Mesothelial cell of epicardium (in vitro differentiated cells): ENCODE measurements at places on chromosomes 12 and 14. TPM values are rescaled to one million over a fixed set of nuclear protein-coding genes. Genes with fewer than 3 reads are reported as not detected.

DNA sequence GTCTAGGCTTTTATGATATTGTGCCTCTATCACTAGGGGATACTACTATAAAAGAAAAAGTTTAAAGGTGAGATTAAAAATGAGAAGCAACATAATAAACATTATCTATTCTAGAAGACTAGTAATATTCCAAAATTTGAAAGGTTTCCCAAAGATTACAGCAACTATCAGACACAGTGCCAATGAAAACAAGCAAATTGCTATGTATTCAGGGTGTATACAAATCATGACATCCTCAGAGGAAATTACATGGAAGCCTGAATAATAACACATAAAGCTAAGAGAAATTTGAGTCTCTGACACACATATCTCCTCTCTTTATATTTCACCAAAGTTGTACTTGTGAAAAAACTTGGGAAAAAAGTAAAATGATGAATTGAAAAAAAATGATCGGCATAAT is 327.0 kb downstream of the SEC23A start:
- no peak overlapping the region for H3K27ac ChIP-seq
- no peak for DNase-seq
- H3K4me1 ChIP-seq: no peaks in the 10 kb centered on the region
- no peaks in the 10 kb centered on the region for H3K36me3 ChIP-seq
- no peaks in the 10 kb centered on the region for H3K27me3 ChIP-seq

- no peak overlapping the region for H3K4me3 ChIP-seq
- H3K27ac ChIP-seq: no peak overlapping the region
- H3K36me3 ChIP-seq: no peaks in the 10 kb centered on the region
Observed at GRCh38 chr12:77837876-77838291, 7.2 kb downstream of the NAV3 start.

DNA sequence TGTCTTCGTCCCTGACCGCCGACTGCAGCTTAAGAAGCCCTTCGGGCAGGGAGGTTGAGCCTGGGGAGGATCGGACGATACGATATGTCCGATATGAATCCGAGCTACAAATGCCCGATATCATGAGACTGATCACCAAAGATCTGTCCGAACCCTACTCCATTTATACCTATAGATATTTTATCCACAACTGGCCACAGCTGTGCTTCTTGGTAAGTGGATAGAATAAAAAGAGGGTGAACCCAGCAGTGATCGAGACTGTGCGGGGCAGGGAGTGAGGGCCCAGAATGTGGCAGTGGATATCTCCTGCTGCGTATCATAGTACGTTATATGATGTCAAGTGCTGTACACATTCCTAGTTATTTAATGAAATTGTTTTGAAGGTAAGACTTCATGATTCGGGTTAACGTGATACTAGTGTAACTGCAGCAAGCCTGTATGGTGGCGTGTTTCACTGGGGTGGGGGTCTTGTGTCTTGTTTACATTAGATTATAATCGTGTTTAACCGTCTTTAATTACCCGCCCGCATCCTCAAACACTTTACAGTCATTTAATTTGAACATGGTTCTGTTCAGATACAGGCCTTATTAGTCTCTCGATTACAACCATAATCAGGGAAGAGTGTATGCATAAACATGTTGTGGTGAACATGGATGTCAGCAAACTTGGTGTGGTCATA is 1.3 kb downstream of the NAA30 start:
- H3K36me3 ChIP-seq: peaks cover 4% of the 10 kb centered on the region
- peak overlapping the region; percentile 89 for H3K4me3 ChIP-seq
- peaks cover 44% of the 10 kb centered on the region for H3K4me1 ChIP-seq
- DNase-seq: no peak
- no peaks in the 10 kb centered on the region for H3K27me3 ChIP-seq

DNA sequence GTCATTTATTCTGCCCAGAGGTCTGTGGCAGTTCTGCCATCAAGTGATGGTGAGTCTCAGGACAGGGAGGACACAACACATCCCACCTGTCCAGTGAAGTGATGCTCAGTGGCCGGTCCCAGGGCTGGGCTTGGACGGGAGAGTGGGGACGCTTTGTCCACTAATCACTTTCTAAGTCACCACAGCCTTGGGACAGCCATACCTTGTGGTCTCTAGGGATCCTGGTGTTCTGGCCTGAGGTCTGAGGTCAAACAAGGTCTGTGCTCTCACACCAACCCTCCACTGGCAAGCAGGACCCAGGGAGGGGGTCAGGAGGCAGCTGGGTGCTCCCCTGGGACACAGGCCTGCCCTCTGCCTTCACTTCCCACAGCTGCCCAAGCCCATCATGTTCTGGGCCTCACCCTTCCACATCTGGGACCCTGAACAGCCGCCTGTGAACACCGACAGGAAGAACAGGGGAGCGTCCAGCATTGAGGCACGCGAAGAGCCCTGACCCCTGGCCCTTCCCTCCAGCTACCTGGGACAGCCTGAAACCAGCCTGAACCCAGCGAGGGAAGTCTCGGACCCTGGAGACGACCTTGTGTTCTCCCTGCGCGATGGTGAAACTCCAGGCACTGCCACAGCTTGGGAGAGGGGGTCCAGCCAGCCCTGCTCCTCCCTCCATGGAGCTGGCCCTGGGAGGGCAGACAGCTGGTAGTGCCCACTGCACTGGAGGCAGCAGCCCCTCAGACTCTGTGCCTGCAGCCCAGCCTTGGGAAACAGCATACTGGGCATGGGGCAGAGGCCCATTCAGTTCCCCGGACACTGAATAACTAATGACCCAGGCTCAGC is 19.7 kb upstream of the GPR132 start:
- H3K27me3 ChIP-seq: no peaks in the 10 kb centered on the region
- H3K27ac ChIP-seq: no peak overlapping the region
- no peak for DNase-seq
- H3K4me1 ChIP-seq: peaks cover 13% of the 10 kb centered on the region
- H3K36me3 ChIP-seq: no peaks in the 10 kb centered on the region
- no peak overlapping the region for H3K4me3 ChIP-seq

DNA sequence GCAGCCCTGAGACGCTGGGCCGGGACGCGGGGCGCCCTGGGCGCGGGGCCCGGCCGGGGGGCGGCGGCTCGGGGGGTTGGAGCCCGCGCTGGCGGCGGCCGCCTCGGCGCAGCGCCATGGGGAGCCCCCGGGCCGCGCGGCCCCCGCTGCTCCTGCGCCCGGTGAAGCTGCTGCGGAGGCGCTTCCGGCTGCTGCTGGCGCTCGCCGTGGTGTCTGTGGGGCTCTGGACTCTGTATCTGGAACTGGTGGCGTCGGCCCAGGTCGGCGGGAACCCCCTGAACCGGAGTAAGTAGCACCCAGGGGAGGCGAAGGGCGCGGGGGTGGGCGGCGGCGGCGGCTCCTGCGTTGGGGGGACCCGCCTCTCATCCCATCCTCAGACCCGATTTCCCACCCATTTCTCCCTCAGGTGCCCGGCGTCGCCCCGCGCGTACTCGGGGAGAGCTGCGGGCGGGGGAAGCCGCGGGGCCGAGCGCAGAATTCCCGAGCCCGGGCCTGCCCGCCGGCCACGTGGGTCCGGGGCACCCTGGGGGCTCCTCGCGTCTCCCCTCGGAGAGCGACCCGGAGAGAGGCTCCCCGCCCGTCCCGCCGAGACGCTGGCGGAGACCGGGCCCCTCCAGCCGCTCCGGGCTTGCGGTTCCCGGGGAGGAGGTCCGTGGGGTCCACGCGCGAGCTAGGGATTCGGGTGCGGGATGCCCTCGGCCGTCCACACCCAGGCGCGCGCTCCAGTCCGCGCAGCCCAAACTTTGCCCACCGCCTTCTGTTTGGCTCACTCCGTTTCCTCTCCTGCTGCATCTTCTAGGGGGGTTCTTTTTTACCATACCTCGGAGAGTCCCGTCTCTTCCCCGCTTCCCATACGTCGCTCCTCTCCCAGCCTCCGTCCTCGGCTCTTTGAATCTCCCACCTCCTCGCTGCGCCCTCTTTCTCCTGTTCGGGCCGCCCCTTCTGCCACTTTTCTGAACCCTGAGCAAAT is 807 bp downstream of the B4GALNT3 start:
- H3K27me3 ChIP-seq: peaks cover 87% of the 10 kb centered on the region
- H3K36me3 ChIP-seq: no peaks in the 10 kb centered on the region

PRPH gene
- total RNA-seq: 0.38 TPM in 1 of 3 replicates, not detected in the others

LAG3 gene
- total RNA-seq: 2.7 to 3.8 TPM (median 3.5 TPM) in 3 replicates
